ENCODE measurements at places on chromosomes 6 and 20.

DNA sequence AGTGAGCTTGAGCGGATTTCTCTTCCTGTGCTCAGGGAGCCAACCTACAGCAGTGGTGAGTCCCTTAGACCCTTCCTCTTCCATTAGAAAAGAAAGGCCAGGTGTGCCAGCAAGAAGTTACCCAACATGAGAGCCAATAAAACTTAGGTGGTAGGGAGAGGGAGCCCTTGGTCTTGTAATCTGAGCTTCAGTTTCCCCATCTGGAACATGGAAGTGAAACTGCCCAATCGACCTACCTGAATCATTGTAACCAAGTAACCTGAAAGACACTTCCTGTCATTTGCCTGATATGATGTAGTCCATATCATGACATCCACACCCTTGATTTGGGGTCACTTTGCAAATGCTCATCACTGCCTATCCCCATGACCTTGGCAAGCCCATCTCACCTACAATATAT is 66.4 kb downstream of the MDGA1 start:
- DNase-seq, result no peak

DNA sequence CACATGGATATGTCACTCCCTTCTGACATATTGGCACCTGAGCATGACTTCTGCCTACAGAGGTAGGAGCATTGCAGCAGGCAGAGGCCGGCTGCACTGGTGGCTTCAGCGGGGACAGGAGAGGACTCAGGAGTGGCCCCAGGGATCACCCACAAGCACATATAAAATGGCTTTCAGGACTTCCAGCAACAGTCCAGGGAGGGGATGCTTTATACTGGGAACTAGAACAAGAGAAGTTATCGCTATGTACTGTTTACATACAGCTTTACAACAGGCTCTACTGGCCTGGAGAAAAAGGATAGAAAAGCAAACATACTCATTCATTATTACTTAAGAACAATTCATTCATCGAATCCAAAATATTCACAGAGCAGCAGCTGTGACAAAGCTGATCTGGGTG is 337.8 kb downstream of the THBS2 start:
- DNase-seq, result no peak

GRCh38 chr6:11245381-11246256 is 13.2 kb upstream of the NEDD9 start:
- DNase-seq, result no peak

DNA sequence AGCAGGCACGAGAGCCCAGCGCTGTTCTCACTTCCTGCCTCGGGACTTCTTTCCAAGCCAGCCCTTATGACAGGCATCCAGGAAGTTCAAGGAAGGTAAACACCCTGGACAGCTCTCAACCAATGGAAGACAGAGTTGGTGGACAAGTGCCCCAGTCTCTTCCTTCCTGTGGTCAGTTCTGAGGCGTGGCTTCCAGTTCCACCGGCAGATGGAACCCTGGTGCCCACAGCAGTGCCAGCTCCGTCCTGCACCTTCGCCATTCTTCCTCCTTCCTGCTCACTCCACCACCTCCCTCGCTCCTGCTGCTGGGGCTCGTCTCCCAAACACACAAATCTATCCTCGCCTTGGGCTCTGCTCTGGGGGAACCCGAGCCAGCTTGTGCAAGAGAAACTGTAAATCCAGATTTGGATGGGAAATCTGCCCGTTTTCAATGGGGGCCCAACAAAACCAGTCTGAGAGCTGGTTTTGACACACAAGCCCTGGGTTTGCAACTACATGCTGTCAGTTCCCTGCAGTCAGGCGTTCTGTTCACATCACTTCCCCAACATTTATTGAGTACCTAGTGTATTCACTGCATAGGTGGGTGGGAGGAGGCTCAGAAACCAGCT is 162.7 kb downstream of the GRM4 start:
- DNase-seq, result no peak

GRCh38 chr6:309947-310346 is 17.7 kb downstream of the DUSP22 start:
- DNase-seq, result no peak

DNA sequence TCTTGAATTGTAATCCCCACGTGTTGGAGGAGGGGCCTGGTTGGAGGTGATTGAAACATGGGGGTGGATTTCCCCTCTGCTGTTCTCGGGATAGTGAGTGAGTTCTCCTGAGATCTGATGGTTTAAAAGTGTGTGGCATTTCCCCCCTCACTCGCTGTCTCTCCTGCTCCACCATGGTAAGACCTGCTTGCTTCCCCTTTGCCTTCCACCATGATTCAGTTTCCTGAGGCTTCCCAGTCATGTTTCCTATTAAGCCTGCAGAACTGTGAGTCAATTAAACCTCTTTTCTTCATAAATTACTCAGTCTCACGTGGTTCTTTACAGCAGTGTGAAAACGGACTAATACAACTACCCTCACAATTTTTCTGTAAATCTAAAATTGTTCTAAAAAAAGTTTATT is 26.8 kb upstream of the FAM184A start:
- no peak for DNase-seq

DNA sequence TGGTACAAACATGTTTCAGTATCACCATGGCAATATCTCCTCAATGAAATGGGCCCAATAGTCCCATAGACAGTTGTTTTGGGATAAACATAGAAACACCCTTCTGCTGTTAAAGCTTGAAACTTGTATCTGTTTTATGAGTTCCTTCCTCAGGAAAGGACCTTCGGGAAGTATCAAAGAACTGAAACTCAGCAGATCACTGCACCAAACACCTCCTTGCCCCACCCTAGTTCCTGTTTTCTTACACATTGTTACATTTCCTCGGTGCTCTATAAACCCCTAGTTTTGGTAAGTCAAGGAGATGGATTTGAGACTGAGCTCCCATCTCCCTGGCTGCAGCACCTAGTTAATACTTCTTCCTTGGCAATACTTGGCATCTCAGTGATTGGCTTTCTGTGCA is 73.8 kb upstream of the ECI2 start:
- DNase-seq, result no peak

- no peak for DNase-seq
These were observed 188.7 kb upstream of the FBXL4 start for GRCh38 chr6:99136488-99136887.

DNA sequence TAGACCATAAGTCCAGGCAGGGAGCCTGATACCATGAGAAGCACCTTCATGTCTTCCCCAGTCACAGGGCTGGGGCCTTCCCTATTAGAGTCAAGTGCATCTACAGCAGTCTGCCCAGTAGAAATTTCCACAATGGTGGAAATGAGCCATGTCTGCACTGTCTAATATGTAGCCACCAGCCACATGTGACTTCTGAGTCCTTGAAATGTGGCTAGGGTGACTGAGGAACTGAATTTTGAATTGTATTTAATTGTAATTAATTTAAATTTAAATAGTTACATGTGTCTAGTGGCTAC is 300.2 kb downstream of the CLIC5 start:
- no peak for DNase-seq

DNA sequence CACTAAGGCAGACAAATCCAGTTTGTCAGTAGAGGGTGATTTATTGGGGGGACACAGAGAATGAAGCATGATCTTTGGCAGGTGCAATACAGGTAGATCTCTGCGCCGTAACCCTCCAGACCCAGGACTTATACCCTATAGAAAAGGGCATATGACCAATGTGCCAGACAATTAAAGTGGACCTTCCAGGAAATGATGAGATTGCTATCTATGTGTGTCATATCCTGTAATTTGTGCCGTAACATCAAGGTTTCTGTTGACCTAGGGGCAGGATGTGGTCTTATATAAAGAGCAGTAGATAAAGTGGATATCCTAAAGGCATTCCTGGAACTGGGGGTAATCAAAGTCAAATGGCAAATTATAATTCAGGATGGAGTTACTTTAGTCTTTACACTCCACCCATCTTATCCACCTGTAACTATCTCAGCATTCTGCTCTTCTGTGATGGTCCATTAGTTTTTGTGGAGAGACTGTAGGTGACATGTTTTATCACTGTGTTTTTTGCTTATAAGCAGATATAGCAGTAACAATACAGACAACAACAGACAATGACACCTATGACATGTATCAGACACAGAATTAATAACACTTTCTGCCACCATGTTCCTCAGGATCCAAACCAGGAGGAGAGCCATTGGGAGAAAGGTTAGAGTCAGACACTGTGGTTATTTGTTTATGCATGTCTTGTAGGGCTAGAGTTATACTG is 43.1 kb upstream of the ZNF337 start:
- no peak for DNase-seq

DNA sequence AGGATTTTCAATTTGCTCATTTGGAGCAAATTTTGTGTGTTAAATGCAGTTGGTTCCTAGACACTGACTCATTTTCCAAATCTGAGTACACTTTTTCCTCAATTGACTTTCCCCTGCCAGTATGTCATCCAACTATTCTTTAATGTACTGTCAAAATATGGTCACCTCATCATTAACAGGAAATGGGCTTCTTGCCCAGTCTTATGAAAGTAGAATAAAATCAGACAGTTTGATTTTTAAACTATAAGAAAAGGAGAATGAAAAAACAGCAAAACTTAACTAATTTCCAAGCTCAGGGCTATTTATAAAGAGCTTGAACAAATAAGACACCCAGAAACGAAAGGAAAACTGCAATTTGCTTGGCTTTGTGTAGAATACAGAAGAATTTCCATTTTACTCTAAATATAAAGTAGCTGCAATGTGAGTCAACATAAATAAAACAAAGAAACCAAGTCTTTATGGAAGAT is 43.7 kb upstream of the RAB23 start:
- DNase-seq, result no peak

GRCh38 chr6:111866857-111867256 is 6.4 kb downstream of the FYN start:
- DNase-seq, result no peak

GRCh38 chr20:2619961-2620595 is 32.4 kb upstream of the NOP56 start:
- no peak for DNase-seq

DNA sequence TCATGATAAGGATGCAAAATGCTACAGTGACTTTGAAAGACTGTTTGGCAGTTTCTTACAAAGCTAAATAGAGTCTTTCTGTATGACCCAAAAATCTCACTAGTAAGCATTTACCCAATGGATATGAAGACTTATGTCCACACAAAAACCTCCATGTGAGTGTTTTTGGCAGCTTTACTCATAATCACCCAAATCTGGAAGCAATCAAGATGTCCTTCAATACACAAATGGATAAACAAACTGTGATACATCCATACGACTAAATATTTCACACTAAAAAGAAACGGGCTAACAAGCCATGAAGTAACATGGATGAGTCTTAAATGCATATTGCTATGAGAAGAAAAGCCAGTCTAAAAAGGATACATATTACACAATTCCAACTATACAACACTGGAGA is 117.2 kb downstream of the PDE10A start:
- no peak for DNase-seq

DNA sequence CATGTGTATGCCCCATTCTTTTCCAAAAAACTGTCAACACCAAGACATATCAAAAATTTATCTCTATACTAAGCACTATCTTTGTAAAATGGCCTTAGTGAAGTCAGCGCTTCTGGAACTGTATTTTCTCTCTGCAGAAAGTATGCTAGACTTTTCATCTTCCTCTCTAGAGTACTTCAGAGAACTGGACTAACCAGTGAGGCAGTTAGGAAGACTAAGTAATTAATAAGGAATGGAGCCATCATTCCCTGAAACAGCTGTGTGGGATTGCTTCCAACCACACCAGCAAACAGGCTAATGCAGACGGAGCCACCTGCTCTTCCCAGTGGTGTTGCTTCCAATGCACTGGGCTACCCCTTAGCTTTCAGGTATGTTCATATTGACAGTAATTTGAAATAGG is 169.1 kb upstream of the FUT9 start:
- DNase-seq, result no peak

DNA sequence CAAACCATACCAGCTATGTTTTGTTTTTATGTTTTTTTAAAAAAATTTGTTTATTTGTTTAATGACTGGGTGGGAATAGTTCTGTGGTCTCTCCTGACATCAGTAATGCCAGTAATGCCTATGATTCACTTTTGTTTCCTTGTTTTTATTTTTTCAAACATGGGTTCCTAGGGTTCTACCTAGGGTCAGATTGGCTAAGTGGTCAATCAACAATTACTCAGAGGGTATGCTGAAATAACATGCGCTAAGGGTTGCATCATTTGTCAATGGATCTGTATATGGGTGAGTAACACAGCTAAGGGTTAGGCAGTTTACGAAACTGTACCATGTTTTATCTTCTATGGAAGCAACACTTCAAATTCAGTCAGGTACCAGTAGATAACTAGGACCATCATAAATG is 583.8 kb upstream of the GJE1 start:
- DNase-seq, result no peak

All from activated CD4-positive, alpha-beta T cell treated with anti-CD3 and anti-CD28 coated beads for 4 hours (primary cell).